Fibroblast of upper back skin (primary cell): ENCODE measurements at places on chromosomes 3 and 15.

DNA sequence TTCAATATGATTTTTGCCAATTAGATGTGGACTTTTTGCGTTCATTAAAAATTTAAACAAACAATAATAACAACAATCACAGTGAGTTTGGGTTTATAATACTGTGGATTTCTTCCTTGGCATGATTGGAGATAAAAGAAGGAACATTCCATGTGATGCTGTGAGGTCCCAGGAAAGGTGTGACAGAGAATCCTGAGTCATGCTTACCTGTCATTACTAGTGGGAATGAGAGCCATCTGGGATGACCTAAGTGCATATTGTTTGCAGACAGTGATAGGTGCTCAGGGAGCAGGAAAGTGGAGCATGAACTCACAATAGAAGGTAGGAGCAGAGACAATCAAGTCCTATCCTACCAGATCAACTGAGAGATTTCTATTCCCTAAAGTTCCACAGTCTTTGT, 766.5 kb upstream of the CFAP20DC start:
- DNase-seq: no peak

GRCh38 chr3:102037209-102037608, 187.9 kb downstream of the NFKBIZ start:
- peak; percentile 47 for DNase-seq

DNA sequence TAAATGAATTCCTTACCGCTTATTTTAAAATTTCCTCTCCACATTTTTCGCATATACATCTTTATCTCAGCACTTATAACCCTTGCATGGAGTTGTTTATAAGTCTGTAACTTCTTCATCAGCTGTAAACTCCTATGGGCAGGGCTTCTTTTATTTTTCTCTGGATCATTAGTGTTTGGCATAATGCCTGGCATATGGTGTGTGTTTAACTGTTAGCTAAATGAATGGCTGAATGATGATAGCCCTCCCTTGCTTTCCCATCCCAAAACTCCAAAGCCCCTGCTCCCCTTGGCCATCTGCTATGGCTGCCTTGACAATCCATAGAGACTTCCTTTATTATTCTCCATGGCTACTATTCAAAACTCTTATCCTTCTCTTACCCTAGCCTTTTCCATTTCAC, 48.1 kb upstream of the SEMA6D start:
- no peak for DNase-seq

DNA sequence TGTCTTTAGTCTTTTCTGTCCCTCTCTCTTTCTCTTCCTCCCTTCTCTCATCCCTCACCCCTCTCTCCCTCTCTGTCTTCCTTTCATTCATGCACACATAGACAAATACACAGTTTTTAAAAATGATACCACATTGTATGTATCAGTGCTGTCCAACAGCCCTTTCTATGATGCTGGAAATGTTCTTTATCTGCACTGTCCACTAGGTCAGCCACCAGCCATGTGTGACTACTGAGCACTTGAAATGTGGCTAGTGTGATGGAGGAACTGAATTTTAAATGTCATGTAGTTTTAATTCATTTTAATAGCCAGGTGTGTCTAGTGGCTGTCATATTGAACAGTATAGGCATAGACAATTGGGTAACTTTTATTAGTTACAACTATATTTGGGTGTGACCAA, 34.9 kb downstream of the COL6A5 start:
- no peak for DNase-seq

DNA sequence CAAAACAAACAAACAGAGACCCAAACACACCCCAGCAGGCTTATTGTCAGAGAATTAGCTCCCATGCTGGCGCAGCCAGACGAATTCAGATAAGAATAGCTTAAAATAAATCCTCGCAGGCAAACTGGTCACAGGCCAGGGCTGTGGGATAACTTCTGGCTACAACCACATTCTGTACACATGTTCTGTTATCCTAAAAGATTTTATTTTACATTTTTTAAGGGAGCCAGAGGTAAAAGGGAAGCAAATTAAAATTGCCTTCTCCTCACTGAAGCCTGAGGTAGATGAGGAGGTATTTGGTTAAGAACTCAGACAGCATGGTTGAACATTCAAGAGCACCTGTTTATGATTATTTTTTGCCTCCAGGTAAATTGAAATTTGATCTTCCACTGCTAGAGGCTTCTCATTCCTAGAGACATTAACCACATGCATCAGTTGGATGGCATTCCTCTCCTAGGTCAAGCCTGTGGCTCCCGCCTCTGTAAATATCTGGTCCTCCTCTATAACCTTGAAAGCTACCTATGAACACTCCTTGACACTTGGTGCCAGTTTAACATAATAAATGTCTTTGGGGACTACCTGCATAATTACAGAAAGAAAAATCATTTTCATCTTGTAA, 190.3 kb downstream of the SATB1 start:
- no peak for DNase-seq

- DNase-seq: no peak
These were observed 15.8 kb downstream of the EFCAB12 start for GRCh38 chr3:129412542-129413198.

- DNase-seq: no peak
These were observed 122.8 kb upstream of the ABHD17C start for GRCh38 chr15:80572337-80572736.

- DNase-seq: peak; percentile 65
These were observed 175.4 kb downstream of the MBNL1 start for GRCh38 chr3:152444029-152444641.

GRCh38 chr15:70097063-70097320, 725 bp downstream of the TLE3 start:
- DNase-seq: no peak

GRCh38 chr3:112362221-112362620, 29.3 kb downstream of the CD200 start:
- DNase-seq: no peak

DNA sequence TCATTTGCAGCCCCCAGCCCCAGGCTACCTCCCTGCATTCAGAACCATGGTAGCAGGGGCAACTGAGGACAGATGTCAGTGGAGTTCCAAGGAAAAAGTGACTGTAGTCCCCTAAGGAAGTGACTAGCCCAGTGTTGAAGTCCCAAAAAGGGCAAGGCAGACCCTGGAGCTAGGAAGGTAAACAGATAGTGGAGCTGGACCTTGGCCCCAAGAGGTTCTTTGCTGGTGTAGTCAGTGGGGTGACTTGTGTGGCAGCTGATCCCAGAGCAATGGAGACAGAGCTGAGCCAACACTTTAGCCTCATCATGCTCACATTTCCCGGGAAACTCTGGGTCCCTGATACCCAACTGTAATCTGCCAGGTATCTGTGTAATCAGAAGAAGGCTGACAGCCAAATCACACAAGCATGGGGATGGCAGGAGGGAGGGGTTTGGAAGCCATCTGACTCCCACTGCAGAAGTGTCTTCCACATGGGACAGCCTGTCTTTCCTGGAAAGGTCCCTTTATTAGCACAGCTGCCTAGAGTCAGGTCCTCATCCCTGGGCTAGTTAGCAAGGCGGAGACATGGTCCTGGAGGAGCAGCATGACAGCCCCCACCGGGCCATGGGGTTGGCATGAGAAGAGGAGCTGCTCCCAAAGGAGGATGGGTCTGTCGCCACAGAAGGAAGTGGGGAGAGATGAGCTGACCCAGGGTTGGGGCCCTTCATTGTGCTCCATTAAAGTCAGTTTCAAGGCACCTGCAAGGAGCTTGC, 39.8 kb downstream of the PXYLP1 start:
- no peak for DNase-seq

GRCh38 chr3:23302271-23302670, 99.1 kb downstream of the UBE2E2 start:
- peak; percentile 58 for DNase-seq

- peak; percentile 57 for DNase-seq
These were observed 113.0 kb upstream of the MME start for GRCh38 chr3:154967090-154967489.

DNA sequence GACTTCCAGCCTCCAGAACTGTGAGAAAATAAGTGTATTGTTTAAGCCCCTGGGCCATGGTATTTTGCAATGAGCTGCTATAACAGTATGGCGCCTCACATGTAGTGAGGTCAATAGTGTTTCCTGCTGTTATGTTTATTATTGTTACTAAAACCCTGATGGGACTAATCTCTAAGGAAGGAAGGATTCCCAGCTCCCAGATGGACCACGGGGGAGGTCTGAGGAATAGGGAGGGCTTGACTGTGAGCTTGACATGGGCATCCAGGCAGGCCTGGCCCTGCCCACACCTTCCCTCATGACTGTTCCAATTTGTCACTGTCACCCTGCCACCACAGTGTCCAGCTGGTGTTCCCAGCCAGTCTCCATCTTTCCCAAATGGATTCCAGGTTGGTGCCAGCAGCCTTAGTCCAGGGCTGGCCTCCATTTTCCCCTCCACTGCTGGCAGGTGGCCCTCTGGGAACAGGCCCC, 14.5 kb upstream of the SLC41A3 start:
- DNase-seq: no peak

GRCh38 chr3:12998648-12999047, 74.6 kb downstream of the IQSEC1 start:
- DNase-seq: no peak

- no peak for DNase-seq
These were observed 753 bp upstream of the MYO5A start for GRCh38 chr15:52529341-52529924.

DNA sequence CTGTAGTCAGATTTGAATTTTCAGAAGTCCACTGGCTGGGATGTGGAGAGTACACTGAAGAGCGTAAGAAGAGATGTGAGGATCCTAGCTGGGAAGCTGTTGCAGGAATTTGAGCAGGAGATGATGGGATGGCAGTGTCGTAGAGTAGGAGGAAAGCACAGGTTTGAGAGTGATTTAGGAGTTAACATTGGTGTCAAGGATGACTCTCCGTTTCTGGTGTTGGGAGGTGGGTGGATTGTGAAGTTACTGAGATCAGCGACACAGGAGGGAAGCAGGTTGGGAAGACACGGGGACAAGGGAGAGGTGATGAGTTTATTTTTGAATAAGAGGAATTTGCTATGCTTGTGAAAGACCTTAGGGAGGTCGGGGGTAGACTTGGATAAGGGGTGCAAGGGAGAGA, 434.2 kb upstream of the TPM1 start:
- no peak for DNase-seq

DNA sequence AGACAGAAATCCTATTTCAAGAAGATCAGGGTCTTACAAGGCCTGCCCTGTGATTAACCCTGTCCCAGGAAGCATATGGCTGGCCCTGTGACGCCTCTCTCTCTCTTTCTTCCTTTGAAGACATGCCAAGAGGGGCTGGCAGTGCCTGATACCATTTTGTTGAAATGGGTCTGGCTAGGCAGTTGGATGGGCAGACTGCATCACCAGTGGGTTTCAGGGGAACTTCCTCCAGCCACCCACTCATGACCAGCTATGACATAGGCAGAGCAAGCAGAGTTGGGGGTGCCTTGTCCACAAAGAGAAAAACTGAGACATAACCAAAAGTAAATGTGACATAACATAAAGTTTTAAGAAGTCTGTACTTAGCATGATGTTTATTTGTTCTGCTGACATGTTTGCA, 31.4 kb upstream of the MANF start:
- no peak for DNase-seq
